ENCODE measurements at places on chromosomes 2 and 18.

GRCh38 chr2:10159581-10160131 is 37.1 kb downstream of the RRM2 start:
- DNase-seq, result no peak

DNA sequence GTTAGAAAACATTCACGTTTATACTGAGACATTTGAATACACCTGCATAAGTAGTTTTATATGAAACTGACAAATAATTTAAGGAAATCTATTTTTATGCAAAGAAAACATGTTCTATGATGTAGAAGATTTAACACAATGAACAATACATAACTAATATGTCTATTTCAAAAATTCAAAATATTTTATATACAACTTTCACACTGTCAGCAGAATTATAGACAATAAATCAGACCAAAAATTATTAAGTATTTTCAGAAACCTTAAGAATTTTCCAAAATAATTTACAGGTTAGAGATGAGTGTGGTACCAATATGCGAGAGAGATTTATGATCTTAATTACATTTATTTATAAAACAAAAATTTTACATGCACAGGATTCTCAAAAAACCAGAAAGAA is 1561.0 kb upstream of the ZEB2 start:
- no peak for DNase-seq

- no peak for DNase-seq
These were observed 34.7 kb downstream of the CYB5A start for GRCh38 chr18:74257083-74257482.

DNA sequence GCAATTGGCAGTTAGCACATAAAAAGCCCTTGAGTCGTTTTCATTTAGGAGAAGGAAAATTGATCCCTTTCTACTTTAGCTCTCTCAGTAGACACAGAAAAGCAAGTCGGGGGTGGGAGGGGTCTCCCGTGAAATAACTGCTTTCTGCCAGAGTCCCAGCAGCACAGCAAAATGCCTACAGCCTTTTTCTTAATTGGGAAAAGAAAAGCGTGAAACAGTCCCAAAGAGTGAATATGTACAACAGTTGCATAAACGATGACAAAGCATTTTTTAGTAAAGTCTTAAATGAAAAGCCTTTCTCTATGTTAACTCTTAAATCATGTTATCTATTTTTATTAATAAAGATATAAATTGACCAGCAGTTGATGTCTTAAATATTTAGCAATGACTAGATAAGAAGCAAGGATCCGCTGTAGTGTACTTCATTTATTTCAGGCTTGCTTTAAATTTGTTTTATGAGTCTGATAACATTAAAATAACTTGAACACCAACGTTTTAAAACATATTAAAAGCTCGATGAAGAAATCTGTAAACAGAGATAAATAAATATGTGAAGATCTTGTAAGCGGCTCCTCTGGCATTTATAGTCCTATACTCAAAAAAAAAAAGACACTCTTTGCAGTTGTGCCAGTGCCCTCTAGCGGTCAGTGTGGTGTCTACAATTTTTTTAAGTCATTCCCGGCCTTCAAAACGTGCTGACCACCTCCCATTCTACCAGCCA is 42.3 kb upstream of the ATIC start:
- DNase-seq, result peak; percentile 60

- no peak for DNase-seq
These were observed 199.1 kb downstream of the GLI2 start for GRCh38 chr2:120934574-120935338.

DNA sequence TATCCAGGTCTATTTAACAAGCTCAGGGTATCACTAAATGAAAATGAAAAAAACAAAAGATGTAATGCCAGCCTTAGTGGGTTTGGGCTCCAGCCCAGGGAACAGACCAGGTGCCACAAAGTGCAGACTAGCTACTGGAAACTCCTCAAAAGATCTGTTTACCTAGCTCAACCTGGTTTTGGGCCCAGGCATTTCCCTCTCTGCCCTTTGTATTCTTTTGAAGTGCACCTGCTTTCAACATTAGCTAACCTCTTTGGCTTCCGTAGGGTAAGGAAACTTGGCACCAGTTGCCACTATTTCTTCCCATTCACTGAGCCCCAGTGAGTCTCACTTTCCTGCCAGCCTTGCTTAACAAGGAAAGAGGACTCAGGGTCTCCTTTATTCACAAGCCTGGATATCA is 123.6 kb upstream of the CDCA7 start:
- DNase-seq, result no peak

DNA sequence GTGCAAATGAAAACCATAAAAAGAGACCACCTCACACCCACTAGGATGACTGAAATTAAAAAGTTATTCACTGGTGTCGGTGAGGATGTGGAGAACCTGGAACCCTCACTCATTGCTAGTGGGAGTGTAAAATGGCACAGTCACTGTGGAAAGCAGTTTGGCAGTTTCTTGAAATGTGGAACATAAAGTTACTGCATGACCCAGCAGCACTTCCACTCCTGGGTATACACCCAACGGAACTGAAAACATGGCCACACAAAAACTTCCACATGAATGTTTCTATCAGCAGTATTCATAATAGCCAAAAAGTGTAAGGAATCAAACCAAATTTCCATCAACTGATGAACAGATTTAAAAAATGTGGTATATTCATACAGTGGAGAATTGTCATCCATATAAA is 65.1 kb upstream of the SLC66A3 start:
- no peak for DNase-seq

- DNase-seq, result no peak
These were observed at the start of gene CRYBA2 for GRCh38 chr2:218993345-218994315. CRYBA2 (minus strand) TSS chr2:218993422; CDS start chr2:218993176, 246 bp downstream.

GRCh38 chr2:128720080-128721022 is 401.7 kb upstream of the HS6ST1 start:
- DNase-seq, result no peak

DNA sequence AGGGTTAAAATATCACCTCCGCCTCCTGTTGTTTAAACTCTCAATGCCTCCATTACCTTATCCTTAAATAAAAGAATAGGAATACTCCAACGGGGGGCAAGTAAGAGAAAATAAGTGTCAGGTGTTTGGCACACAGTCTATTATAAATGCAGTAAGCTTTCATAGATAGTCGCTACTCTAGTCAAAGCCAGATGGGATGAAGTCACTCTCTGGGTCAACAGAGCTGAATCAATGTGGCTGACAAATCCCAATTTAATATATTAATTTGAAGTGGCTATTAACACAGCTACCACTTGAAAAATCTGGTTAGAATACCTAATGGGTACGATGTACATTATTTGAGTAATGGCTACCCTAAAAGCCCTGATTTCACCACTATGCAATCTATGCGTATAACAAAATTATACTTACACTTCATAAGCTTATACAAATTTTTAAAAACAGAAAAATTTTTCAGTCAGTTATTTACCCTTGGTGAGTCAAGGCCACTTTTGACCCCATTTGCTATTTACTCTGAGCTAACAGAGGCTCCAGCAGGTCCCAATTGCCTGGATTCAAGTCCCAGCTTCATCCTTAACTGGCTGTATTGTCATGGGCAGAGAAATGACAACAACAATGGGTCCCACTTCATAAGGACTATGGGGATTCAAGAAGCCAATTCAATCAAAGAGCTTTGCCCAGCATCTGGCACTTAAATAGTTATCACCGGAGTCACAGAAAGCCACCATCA is 167.5 kb upstream of the PID1 start:
- no peak for DNase-seq

- no peak for DNase-seq
These were observed 41.4 kb downstream of the FAM178B start for GRCh38 chr2:96945014-96945413.

GRCh38 chr2:182280118-182280517 is 146.7 kb downstream of the PDE1A start:
- DNase-seq, result no peak

- peak; percentile 31 for DNase-seq
These were observed 8.7 kb upstream of the AAK1 start for GRCh38 chr2:69652206-69652605.

GRCh38 chr2:40666398-40666797 is 214.5 kb upstream of the SLC8A1 start:
- no peak for DNase-seq

DNA sequence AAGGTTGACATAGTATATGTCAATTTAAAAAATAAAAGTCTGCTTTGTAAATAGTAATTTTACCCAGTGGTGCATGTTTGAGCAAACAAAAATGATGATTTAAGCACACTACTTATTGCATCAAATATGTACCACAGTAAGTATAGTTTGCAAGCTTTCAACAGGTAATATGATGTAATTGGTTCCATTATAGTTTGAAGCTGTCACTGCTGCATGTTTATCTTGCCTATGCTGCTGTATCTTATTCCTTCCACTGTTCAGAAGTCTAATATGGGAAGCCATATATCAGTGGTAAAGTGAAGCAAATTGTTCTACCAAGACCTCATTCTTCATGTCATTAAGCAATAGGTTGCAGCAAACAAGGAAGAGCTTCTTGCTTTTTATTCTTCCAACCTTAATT is 78.6 kb upstream of the CSRNP3 start:
- no peak for DNase-seq

GRCh38 chr2:109253217-109253616 is 124.2 kb downstream of the SH3RF3 start:
- no peak for DNase-seq

- no peak for DNase-seq
These were observed 12.8 kb upstream of the GCG start for GRCh38 chr2:162164802-162165201.

DNA sequence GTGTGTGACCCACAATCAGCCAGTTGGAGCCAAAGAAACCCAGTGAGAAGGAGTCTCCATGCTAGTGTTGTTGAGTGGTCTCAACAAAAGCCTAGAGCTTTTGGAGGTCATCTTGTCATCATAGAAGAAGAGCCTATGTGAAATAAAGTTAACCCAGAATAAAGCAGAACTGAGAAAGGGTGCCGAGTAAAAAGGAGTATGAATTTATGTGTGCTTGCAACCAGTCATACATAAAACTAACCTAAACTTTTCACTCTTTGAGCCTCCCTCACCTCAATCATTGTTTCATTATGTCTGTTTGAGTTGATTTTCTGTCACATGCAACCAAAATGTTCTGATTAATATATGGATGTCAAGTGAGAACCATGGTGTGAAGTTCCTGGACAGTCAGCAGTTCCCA is 599.3 kb upstream of the ZEB2 start:
- DNase-seq, result no peak
